ENCODE measurements at places on chromosomes 16 and 17. TPM values are rescaled to one million over a fixed set of nuclear protein-coding genes. Genes with fewer than 3 reads are reported as not detected.

Gene CA7
- not detected for total RNA-seq

Gene AANAT
- total RNA-seq, result not detected

- no peak for DNase-seq
Observed at GRCh38 chr16:15601212-15601879, 41.6 kb downstream of the MARF1 start.

DNA sequence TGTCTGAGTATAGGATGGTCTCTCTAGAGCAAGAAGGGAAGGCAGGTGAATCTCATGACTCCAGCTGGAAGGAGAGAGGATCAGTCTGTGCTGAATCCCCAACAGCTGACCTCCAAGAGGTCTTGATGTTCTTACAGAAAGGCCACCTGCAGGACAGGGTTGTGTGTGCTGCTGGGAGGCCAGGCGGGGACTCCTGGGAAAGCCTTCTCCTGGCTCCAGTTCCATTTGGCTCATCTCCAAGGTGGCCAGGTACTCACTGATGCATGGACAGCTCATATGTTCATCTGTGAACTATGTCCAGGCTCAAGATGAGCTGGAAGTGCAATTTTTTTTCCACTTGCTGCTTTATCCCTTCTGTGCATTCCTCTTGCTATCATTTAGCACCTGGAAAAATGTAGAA is 730.2 kb upstream of the RBFOX1 start:
- DNase-seq, result no peak

Gene LYRM1
- 13.3 TPM for total RNA-seq

GRCh38 chr16:55834049-55834448 is 1.2 kb upstream of the CES1 start:
- no peak for DNase-seq

Gene NME3
- 46.2 TPM for total RNA-seq

GRCh38 chr16:57501492-57501891 is 15.2 kb upstream of the DOK4 start:
- DNase-seq, result no peak

DNA sequence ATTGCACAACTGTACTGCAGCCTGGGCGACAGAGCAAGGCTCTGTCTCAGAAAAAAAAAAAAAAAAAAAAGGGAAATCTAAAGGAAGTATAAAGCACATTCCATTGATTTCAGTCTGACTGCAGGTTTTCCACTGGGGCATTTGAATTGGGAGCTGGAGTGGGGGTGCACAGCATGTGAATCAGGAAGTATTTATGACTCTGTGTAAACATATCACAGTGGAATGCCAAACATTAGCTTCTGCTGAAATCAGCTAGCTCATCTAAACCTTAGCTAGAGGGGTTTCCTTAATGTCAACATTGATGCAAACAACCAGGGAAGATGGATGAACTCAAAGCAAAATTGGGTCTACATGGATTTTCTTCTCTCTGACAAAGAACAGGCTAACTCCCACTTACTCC is 641.0 kb upstream of the EEF2KMT start:
- no peak for DNase-seq

DNA sequence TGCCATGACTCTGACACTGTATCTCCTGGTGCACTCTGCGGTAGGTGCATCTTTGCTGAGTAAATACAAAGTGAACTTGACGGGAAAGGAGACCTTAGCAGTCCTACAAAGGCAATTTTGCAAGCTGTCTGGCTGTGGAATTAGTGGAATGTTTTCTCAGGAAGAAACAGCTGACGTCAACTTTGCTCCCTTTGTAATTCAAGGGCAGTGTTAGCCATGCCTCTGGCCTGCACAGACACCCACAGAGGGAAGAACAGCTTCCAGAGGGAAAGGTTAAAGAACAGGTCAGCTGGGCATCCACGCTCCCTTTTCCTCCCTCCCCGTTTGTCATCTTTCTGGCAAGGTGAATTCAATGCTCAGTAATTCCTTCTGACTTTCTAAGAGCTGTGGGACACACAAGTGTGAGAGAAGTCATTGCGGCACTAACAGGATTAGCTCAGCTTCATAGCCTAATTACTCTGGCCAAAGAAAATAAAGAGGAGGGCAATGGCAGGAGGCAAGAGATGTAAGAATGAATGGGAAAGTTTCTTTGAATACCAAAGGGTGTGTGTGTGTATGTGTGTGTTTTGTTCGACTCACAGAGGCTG is 476.9 kb upstream of the GOT2 start:
- no peak for DNase-seq

GRCh38 chr17:42979511-42980273 is at the start of gene PTGES3L:
Gene PTGES3L (minus strand): TSS chr17:42980080. CDS start chr17:42980053, 27 bp downstream.
- no peak for DNase-seq

DNA sequence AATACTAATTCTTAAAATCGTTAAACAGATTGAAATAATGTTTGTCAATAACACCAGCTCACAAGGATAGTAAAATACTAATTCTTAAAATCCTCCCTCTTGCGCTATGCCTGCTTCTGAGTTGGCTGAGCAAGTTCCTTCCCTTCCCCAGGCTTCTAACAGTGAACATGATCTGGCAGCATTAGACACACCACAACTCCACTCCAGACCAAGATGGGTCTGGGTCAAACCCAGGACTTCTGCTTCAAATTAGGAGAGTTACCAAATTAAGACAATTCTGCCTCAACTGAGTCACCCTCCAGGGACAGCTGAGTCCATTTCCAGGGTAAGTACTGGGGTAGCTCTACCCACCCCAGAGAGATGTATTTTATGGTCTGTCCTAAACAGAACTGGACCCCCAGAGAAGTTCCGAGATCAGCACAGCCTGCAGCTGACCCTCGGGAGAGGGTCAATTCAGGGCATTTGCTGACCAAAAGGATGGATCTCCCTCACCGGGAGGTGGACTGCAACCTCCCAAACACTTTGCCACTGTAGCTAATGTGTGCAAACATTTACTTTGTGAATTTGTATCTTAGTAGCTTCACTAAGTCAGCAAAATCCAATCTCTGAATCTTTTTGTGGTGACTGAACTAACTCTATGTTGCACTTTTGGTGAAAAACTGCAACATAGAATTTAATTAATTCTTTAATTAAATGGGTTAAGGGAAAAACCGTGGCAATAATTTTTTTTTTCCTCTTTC is 48.8 kb downstream of the ADCY9 start:
- DNase-seq, result no peak

Gene NPIPB2
- total RNA-seq, result 12.3 TPM

Gene KCNH4
- 0.17 TPM for total RNA-seq

- DNase-seq, result no peak
Observed at GRCh38 chr16:9012848-9013507, 49.3 kb upstream of the USP7 start.

GRCh38 chr16:10828851-10829366 is 10.3 kb upstream of the TVP23A start:
- no peak for DNase-seq

- no peak for DNase-seq
Observed at GRCh38 chr17:74606050-74606449, 14.0 kb upstream of the CD300LD start.

Gene KRT33A
- not detected for total RNA-seq

Gene MT1B
- not detected for total RNA-seq
